ENCODE measurements at places on chromosomes 4 and X. TPM values are rescaled to one million over a fixed set of nuclear protein-coding genes. Genes with fewer than 3 reads are reported as not detected.

The ANK2 gene
- polyA plus RNA-seq: 0.51 TPM

The EMCN gene
- 2.1 TPM for polyA plus RNA-seq

The RAB39B gene
- polyA plus RNA-seq: 0.09 TPM

The GPRASP1 gene
- 2.4 TPM for polyA plus RNA-seq

The FAM47C gene
- not detected for polyA plus RNA-seq

The DCAF4L1 gene
- polyA plus RNA-seq: 0.06 TPM

The GPC4 gene
- 1.6 TPM for polyA plus RNA-seq

The GLRA2 gene
- not detected for polyA plus RNA-seq

The SPANXC gene
- not detected for polyA plus RNA-seq

The NXF2 gene
- polyA plus RNA-seq: not detected

The ANAPC4 gene
- 22.5 TPM for polyA plus RNA-seq

The PPP4R3C gene
- not detected for polyA plus RNA-seq

The TEX13C gene
- not detected for polyA plus RNA-seq

The MAP7D2 gene
- 0.16 TPM for polyA plus RNA-seq

The GYPE gene
- polyA plus RNA-seq: 0.08 TPM

The PSMD10 gene
- 35.9 TPM for polyA plus RNA-seq

The MAGEB2 gene
- not detected for polyA plus RNA-seq

The FGD1 gene
- polyA plus RNA-seq: 4.2 TPM

The CD38 gene
- 0.72 TPM for polyA plus RNA-seq

The P2RY8 gene
- 0.24 TPM for polyA plus RNA-seq

The RHOH gene
- polyA plus RNA-seq: 1.1 TPM

The AFM gene
- polyA plus RNA-seq: not detected

The PABPC4L gene
- polyA plus RNA-seq: 0.24 TPM

The SHROOM2 gene
- 3.3 TPM for polyA plus RNA-seq

The COL25A1 gene
- polyA plus RNA-seq: 0.06 TPM

The POU4F2 gene
- polyA plus RNA-seq: not detected

The MAGEB17 gene
- polyA plus RNA-seq: 0.08 TPM

The CTAG1A gene
- not detected for polyA plus RNA-seq

The ELK1 gene
- polyA plus RNA-seq: 6.2 TPM

The CT47B1 gene
- not detected for polyA plus RNA-seq

The SPATA4 gene
- polyA plus RNA-seq: not detected

The MAP3K15 gene
- 0.04 TPM for polyA plus RNA-seq

The PROM1 gene
- polyA plus RNA-seq: 0.47 TPM

The F11 gene
- polyA plus RNA-seq: not detected

The LIN54 gene
- polyA plus RNA-seq: 5.9 TPM

The FRMD7 gene
- polyA plus RNA-seq: 0.02 TPM

The ADGRG2 gene
- 0.29 TPM for polyA plus RNA-seq

The GABRQ gene
- polyA plus RNA-seq: 0.60 TPM

The SYP gene
- polyA plus RNA-seq: 0.75 TPM

The SUPT20HL1 gene
- polyA plus RNA-seq: not detected

The NUP62CL gene
- 0.94 TPM for polyA plus RNA-seq

The CA5B gene
- polyA plus RNA-seq: 1.5 TPM

The DCAF8L2 gene
- polyA plus RNA-seq: not detected

The PNCK gene
- polyA plus RNA-seq: 6.4 TPM

The RNF212 gene
- polyA plus RNA-seq: 1.7 TPM

The DDIT4L gene
- 0.12 TPM for polyA plus RNA-seq

The CXCL8 gene
- 1.1 TPM for polyA plus RNA-seq

The GAGE13 gene
- not detected for polyA plus RNA-seq

The RPA4 gene
- polyA plus RNA-seq: 0.05 TPM

The FAM193A gene
- polyA plus RNA-seq: 10.2 TPM

The CLGN gene
- 1.9 TPM for polyA plus RNA-seq

All from esophagus (tissue), 2 donors.